ENCODE measurements at places on chromosomes 2 and 18.

DNA sequence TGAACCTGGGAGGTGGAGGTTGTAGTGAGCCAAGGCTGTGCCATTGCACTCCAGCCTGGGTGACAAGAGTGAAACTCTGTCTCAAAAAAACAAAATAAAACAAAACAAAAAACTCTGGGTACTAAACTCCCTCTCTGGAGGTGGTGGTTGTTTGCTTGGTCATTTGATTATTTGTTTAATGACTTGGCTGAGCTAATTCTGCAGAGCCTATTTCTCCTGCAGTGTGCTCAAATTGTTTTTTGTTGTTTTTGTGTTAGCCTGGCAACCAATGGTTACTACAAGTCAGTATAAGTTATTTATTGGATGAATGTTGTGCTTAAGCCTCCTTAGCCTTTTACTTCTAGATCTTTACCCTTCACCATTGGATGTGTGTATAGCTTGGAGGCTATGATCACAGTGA lies 387.5 kb downstream of the ADCYAP1 start:
- no peak for DNase-seq

GRCh38 chr2:18721038-18721922 lies 131.9 kb upstream of the NT5C1B start:
- DNase-seq: no peak

DNA sequence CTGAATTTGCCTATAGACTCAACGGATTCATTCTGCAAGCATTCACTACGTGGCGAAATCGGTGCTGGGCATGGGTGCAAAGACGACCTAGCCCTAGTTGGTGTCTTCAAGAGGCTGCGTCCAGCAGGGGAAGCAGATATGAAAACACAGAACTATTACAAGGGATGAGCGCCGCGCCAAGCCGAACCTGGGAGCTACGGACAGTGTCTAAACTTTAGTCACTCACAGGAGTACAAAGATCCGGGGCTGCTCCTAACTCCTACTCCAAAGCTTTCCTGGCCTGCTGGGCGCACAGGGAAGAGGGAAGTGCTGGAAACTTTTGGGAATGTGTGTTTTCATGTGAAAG lies 732 bp upstream of the ANXA4 start:
- no peak for DNase-seq

GRCh38 chr2:199458009-199458805 lies 468 bp upstream of the SATB2 start:
- peak; percentile 53 for DNase-seq

- DNase-seq: no peak
These were observed 73.5 kb downstream of the TNS1 start for GRCh38 chr2:217929272-217929671.

DNA sequence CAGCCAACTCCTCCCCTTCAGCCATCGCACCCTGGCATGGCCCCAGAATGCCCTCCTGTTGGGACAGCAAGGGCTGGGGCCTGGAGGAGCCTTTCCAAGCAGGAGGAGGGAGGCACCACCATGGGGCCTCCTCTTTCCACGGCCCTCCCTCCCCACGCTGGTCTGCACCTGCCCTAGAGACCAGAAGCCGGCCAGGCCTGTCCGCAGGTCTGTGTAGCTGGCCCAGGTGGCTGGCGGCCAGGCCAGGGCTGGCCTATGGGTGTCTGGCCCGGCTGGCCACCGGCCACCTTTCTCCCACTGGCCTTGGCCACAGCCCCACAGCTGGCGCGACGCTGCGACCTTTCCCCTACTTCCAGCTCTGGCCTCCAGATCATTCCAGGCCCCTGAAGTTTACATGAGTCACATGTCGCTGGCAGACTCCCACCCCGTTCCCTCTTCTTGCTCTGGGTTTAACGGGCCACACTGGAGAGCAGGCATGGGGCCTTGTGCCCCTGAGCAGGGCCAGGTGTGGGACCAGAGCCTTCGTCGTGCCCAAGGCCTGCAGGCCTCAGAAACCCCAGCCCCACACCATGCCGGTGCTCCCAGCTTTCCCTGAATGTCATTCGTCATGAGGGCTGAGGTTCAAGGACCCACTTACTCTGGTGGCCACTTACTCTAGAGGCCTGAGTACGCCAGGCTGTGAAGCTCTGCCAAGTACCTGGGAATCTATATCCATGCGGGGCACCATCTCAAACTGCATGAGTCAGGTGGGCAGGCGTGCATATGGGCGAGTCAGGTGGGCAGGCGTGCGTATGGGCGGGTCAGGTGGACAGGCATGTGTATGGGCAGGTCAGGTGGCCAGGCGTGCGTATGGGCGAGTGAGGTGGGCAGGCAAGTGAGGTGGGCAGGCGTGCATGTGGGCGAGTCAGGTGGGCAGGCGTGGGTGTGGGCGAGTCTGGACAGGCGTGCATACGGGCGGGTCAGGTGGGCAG lies 33.3 kb upstream of the KLF11 start:
- no peak for DNase-seq

DNA sequence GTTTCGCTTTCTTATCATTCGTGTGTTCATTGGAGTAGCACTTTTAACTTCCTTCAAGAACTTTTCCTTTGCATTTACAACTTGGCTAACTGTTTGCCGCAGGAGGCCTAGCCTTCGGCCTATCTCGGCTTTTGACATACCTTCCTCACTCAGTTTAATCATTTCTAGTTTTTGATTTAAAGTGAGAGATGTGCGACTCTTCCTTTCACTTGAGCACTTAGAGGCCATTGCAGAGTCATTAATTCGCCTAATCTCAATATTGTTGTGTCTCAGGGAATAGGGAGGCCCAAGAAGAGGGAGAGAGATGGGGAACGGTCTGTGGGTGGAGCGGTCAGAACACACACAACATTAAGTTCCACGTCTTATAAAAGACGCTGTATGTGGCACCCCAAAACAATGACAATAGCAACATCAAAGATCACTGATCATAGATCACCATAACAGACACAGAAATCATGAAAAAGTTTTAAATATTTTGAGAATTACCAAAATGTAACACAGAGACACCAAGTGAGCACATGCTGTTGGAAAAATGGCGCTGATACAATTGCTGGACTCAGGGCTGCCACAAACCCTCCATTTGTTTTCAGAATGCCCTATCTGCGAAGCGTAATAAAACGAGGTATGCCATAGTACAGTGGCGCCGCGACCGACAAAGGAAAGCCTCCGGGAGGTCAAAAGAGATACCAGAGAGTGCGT lies 553 bp downstream of the TIGD1 start:
- no peak for DNase-seq

- no peak for DNase-seq
These were observed 55.2 kb upstream of the GYPC start for GRCh38 chr2:126600742-126601141.

GRCh38 chr2:127590386-127591190 lies 55.1 kb downstream of the MYO7B start:
- DNase-seq: no peak

- no peak for DNase-seq
These were observed 50.5 kb downstream of the MRPL33 start for GRCh38 chr2:27822049-27822448.

DNA sequence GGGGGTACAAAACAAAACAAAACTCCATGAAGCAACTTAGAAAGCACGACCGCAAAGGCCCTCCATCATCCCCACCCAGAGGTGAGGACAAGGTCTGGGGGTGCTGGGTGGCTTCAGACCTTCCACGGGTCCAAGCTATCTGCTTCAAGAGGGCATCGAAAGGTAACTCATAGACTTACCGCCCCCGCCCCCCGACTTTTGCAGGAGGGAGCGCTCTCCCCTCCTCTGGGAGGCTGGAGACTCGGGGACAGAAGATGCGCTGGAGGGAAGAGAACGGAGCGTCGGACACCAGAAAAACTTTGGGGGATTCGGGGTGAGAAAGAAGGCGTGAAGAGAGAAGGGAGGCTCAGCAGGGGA lies 300 bp upstream of the STON1 start:
- DNase-seq: no peak

DNA sequence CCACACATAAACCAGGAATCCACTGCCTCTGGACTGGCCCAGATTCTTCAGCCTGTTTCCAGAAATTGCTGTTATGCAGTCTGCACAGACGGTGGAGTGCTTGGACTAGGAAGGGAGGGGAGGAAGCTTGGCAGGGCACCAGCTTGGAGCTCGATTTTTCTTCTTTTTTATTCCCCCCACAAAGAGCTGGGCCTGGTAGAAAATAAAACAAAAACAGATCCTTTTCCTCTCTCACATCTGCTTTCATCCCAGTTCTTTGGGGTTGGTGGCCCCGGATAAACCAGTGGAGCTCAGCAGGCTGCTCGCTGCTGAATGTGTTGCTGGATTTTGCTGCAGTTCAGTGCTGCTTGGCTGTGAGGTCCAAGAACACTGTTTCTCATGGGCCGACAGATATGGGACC lies 16.0 kb downstream of the LRRTM1 start:
- DNase-seq: no peak

DNA sequence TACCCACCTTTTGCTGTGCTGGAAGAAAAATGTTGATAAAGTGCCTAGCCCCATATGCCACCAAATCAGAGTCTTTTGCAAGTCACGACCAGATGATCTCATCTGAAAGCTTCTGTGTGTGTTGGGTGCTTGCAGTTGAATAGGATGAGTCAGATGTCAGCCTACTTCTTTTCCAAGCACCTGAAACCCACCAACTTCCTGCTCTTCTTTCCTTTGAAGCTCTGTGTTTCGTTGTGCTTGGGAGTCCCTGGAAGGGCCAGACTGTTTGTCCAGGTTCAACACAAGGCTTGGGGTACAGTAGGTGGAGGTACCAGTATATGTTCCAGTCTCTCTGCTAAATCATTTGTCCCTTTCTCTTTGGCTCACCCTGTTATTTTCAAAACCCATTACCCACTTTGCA lies 36.8 kb upstream of the LCLAT1 start:
- DNase-seq: no peak

GRCh38 chr2:74878551-74878950 lies 44.6 kb downstream of the HK2 start:
- no peak for DNase-seq
